Cerebellar nuclear complex (tissue), 1 donor: ENCODE measurements at places on chromosomes 16 and 17.

DNA sequence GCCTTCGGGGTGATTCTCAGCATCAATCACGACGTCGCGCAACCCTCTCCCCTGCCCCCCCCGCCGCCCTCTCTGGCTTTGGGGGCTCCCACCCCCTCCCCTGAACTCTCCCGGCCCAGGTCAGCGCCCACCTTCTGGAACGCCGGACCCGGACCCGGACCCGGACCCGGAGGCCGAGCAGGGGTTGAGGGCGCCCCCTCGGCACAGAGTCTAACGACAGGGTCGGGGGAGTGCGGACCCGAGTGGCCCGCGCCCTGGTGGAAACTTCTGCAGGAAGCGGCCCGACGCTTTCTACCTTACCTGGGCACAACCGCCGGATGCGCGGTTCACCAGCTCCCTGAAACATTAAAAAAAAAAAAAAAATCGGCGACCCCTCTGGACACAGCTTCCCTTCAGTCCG lies 16.2 kb downstream of the SALL1 start:
- no peak for DNase-seq

GRCh38 chr16:67429799-67430503 lies 970 bp upstream of the HSD11B2 start:
- DNase-seq = no peak

DNA sequence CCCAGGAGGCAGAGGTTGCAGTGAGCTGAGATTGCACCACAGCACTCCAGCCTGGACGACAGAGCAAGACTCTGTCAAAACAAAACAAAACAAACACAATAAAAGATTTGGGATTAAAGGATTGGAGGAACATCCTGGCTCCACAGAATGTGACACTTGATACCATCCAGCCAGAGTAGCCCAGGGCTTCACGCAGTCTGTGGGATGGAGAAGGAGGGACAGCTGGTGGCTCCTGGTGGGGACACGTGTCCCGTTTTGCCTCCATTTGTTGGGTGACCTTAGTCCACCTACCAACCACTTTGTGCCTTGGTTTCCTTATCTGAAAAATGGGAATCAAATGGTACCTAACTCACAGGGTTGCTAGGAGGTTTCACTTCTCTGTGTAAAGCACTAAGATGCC lies 12.4 kb upstream of the CYB561 start:
- no peak for DNase-seq

- DNase-seq = no peak
Observed at GRCh38 chr16:78894886-78895285, 705.7 kb downstream of the MAF start.

DNA sequence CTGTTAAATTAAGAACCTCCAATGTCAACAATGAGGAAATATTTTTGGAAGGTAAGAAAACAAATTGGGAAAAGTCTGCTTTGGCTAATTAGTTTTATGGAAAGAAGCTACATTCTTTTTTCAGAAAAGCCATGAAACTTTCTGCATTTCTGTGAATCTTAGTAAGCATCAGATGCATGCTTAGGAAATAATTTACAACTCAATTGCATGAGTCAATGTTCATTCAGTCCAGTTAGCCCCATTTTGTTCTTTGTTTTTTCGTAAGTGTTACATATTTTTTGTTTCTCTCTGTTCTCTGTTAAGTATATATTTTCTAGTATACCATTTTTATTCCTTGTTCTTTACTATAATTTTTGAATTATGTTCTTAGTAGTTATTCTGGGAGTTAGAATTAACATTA lies 195.2 kb upstream of the KIF2B start:
- DNase-seq = no peak

- DNase-seq = no peak
Observed at GRCh38 chr17:58176200-58176599, 9.4 kb downstream of the OR4D2 start.

- no peak for DNase-seq
Observed at GRCh38 chr17:66691644-66692420, 143.1 kb upstream of the CACNG5 start.

- no peak for DNase-seq
Observed at GRCh38 chr17:71315568-71315967, 805.3 kb upstream of the SOX9 start.

DNA sequence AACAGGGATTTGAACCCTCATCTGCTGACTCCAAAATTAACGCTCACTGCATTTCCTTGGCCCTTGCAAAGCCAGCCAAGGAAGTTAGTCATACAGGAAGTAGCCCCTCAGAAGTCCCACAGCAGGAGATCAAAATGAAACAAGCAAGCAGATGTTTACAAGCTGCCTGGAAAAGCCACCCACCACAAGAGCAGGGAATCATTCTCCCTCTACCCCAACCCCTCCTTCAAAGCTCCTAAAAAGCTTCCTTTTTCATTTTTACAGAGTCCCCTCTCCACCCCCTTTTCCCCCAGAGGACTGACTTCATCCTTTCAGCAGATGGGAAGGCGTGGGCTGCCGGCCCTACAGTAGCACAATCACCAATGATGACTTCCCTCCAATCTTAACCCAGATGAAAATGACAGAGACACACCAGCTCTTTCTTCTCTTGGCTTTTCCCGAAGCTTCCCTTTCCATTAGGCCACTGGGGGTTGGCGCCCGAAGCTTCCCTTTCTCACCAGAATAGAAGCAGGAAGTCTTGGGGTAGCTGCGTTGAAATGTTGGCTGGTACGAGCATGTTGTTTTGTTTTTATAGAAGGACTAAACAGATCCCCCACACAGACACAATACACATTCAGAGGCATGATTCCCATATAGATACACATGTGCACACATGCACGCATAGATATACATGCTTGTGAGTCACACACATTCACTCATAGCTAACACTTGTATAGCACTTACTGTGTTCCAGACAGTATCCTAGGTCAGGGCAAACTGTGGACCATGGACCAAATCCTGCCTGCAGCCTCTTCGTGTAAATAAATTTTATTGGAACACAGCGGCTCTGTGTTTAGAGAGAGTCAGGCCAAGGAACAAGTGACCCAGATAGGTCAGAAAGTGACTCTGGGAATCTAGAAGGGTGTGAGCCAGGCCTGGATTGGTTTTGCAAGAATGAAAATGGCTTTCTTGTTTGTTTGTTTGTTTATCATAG lies 17.4 kb downstream of the ITPRIPL2 start:
- no peak for DNase-seq
